ENCODE measurements at places on chromosomes 4 and X.

DNA sequence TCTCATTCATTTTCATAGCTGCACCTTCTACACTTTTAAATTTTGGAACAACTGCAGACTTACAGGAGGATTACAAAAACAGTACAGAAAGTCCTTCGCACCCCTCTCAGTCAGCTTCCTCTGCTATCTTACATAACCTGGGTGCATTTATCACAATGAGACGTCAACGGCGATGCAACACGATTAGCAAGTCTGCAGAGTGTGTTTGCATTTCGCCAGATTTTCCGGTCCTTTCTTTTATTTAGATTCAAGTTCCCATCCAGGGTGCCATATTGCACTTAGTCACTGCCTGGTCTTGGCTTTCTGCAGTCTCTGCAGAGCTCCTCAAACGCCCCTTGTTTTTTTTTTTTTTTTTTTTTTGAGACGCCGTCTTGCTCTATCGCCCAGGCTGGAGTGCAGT is 85.9 kb downstream of the ASMT start:
- no peak for DNase-seq

GRCh38 chr4:177393236-177393635 is 49.0 kb downstream of the AGA start:
- no peak for DNase-seq

- no peak for DNase-seq
Observed at GRCh38 chr4:10075953-10076391, 40.6 kb downstream of the WDR1 start.

DNA sequence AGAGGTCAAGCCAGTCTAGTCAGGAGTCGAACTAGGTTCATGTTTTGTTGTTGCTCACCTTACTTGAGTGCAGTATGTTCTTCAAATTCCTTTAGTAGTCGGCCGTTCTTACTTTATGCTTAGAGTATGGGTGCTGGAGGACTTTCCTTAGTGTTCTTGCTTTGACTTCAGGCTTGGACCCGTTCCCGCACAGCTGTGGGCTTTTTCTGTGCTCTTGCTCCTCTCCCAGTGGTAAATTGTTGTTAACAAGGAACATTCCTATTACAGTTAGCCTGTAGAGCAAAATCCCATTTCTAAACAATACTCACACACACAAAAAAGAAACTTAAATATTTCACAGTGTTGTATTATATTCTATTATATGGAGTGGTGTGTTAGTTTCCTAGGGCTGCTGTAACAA is 113.5 kb downstream of the RAP1GDS1 start:
- no peak for DNase-seq

DNA sequence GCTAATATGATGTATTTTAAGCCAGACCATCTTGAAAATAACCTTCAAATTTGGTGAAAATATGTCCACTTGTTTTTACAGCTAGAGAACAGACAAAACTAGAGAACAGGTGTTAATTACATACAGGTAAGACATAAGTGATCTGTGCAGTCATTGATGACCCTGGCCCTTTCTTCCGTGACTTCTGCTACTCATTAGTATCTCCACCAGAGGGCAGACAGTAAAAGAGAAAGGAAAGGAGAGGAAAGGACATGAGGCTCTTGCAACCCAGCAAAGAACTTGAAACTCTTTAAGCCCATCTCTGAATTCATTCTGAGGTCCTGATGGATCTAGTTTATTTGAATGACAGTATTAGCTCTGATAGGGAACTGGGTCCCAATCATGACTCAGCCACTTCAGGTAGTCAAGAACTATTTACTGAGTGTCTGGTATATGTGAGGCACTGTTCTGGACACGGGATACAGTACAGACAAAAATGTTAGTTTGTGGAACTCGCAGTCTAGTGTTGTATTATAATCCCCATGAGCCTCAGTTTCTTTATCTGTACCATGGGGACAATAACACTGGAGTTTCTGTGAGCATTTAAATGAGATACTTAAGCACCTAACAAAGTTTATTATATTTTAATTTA is 121.0 kb upstream of the TEX13D start:
- no peak for DNase-seq

- no peak for DNase-seq
Observed at GRCh38 chr4:35166466-35166865, 1077.8 kb downstream of the ARAP2 start.

DNA sequence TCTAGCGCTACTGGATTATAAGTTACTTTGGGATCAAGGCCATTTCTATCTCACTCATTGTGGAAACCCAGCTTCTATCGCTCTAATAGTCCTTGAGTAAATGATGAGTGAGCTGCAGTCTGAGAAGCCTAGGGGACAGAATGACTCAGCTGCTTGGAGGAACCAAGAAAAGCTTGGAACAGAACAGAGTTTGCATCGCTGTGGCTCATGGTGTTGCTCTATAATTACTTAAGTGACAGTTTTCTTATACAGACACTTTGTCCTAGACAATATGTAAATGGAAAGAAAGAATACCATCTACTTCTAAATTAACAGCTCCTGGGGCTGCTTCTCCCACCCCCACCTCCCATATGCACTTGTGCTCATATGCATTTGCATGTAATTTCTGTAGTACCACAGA is 156.9 kb downstream of the SLIT2 start:
- DNase-seq, result no peak

DNA sequence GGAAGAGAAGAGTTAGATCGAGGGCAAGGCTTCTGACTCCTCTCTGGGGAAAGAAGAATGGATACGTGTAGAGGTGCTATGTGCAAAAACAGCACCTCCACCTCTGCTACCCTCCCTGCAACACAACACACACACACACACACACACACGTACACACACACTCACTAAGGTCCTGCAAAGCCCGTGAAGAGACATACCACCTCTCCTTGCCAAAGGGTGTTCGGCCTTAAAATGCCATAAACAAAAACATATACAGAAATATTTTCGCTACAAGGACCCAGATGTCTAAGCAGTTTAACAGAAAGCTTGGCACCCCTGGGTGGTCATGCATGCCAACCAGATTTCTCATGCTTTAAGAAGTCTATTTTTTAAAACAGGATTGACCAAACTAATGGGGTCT is 1.5 kb downstream of the TIFA start:
- no peak for DNase-seq

- no peak for DNase-seq
Observed at GRCh38 chr4:185036842-185037241, 18.6 kb downstream of the HELT start.

- DNase-seq, result no peak
Observed at GRCh38 chr4:36206012-36206411, 38.3 kb downstream of the ARAP2 start.

DNA sequence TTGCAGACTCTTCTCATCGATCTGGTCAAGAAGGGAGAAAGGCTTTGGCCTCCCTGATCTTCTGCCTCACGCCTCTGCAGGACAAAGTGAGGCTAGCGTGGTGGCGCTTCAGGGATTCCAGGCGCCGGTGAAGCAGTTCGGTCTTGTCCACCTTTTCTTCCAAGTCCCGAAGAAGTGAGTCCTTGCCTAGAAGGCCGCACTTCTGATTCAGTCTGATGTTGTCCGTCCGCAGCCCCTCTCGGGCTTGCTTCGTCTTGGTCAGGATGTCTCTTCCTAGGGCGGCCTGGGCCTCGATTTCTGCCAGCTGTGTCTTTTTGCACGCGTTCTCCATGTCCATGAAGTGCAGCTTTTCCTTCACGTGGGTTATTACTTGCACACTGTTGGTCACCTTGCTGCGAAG is 1.9 kb upstream of the TADA2B start:
- no peak for DNase-seq
